Stimulated activated CD8-positive, alpha-beta memory T cell treated with anti-CD3 and anti-CD28 coated beads, Interleukin-15, amount 100 ng/mL, for 24 hours (primary cell): ENCODE measurements at places on chromosomes 2 and 18.

DNA sequence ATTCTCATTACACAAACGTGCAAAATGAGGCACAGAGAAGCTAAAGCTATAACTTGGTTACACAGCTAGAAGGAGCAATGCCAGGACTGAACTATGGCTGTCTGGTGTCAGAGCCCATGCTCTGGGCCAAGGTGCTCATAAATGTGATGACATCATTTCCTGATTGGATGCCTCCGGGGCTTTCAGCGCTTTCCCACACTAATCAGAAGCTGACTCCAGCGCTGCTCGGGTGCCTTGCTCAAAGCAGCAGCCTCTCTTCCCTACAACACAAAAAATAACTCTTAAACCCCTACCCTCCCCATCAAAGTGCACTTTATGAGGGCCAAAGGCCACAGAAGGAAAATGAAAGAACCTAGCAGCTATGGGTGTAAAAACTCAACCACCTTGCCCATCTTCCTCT lies 90.7 kb downstream of the STK39 start:
- no peak for DNase-seq

DNA sequence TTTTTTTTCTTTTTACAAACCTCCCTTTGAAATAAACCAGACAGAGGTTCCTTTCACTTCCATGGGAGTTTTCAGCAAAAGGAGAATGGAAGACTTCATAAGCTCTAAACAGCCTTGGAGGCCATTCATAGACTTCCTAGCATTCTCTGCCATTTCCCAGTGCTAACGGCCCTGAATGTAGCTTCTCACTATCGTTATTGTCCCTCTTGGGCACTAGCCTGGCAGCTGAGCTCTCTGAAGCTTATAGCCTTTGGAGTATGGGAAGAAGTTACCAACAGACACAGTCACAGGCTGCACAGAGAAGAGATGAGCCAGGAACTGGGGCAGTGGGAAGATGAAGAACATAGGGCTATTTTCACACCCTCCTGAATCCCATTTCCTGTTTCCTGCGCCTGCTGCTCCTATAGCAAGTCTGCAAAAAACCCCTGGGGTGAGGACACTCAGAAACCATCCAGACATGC lies 29.1 kb upstream of the EPC2 start:
- no peak for DNase-seq

GRCh38 chr2:232333361-232334135 lies 45.0 kb upstream of the ALPP start:
- no peak for DNase-seq

GRCh38 chr2:16330012-16330411 lies 335.6 kb downstream of the CYRIA start:
- no peak for DNase-seq

DNA sequence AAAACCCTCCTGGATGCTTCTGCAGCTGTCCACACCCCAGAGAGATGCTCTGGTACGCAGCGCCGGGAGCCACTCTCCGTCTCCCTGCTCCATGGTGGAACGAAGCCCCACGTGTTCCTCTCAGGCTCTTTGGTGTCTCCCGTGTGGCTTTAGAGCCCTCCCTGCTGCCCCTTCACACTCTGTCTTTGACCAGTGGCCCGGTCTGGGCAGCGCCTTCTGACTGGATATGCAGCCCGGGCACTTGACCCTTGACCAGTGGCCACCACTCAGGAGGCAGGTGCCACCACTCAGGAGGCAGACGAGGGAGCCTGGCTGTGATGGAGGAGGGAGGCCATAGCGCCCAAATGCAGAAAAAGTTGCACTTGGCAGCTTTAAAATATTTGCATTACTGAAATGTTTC lies 214.5 kb upstream of the SALL3 start:
- no peak for DNase-seq

- DNase-seq = no peak
Measured at GRCh38 chr2:204578928-204579598, 33.8 kb downstream of the PARD3B start.

- no peak for DNase-seq
Measured at GRCh38 chr2:118974103-118974993, 32.4 kb downstream of the MARCO start.

- no peak for DNase-seq
Measured at GRCh38 chr2:233005096-233005495, 8.0 kb downstream of the NGEF start.

DNA sequence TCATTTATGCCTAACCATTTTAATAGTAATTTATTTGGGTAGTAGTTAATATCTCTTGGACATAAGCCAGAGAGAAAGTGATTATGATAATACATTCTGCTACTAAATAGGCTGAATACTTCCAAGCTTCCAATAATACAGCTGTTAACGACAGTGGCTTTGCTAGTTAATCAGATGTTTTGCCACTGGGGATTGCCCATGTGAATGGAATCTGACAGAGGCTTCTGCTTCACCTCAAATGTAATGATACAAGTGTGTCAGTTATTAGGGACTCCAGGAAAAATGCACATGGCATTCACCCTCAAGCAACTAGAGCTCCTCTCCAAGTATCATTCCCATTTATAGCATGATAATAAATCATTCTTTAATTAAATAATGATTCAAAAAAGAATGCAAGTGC lies 185.0 kb upstream of the TMEFF2 start:
- DNase-seq = no peak

DNA sequence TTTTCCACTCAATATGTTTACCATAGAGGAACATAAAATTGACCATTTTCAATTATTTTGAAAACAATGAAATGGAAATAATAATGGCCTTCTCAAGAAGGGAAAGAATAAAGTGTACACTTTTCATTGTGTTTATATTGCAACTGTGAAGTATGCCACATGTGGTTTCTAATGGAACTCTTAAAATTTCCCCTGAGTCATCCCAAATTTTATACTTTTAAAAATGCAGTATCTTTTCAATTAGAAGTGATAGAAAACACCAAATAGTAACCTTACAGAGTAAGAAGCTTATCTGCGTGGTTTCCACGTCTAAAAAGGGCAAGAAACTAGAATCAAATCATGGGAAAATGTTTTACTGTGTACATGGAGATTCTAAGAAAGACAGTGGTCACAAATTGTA lies 70.0 kb downstream of the SCG2 start:
- no peak for DNase-seq

- DNase-seq = no peak
Measured at GRCh38 chr2:105880637-105881036, 135.9 kb downstream of the NCK2 start.

DNA sequence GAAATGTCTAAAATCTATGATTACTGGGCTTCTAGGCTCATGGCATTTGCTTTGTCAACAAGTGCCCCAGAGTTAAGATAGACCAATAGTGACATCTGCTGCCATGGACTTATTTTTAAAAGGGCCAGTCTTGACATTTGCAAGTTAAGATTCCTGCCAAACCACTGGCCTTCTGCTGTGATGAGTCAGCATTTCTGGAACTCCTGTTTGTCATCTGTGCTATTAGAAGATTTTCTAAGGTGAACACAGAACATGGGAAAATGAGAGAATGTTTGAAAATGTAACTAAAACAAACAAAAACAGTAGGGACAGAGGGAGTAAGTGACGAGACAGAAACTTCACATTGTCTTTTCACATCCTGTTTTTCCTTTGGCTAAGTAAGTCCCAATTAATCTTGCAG lies 93.7 kb upstream of the WDR75 start:
- no peak for DNase-seq

- DNase-seq = no peak
Measured at GRCh38 chr2:108128249-108128648, 111.5 kb upstream of the SULT1C3 start.

- DNase-seq = no peak
Measured at GRCh38 chr2:2687745-2688144, 356.7 kb upstream of the MYT1L start.

DNA sequence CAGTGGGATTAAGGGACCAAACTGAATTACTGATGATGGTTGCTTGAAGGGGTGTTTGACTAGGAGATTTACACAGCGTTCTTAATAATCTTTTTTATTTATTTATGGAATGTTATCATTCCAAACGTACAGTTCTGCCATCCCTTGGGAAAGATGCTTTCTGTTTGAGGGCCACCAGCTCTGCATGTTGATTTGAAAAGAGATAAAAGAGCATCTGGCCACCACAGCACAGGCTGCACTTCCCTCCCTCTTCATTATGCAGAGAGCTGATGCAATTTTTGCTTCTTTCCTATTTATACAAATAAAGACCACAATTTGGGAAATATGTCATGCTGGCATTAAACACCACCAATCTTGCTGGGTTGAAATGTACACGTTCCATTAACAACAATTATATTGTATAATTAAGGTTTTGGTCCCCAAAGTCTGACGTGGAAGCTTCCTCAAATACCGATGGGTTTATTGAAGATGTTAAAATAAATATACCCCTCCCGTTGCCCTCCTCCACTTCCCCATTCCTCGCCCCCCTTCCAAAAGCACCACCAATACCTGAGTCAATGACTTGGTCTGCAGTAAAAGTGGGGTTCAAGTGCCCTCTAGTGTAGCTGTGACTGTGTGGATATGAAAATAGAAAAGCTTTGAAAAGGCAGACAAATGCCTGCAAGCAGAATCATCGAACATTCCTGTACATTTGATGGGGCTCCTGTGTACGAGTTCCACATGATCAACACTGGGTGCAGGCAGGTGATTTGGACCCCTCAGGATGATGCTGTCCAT lies 211.9 kb downstream of the HRH4 start:
- no peak for DNase-seq

DNA sequence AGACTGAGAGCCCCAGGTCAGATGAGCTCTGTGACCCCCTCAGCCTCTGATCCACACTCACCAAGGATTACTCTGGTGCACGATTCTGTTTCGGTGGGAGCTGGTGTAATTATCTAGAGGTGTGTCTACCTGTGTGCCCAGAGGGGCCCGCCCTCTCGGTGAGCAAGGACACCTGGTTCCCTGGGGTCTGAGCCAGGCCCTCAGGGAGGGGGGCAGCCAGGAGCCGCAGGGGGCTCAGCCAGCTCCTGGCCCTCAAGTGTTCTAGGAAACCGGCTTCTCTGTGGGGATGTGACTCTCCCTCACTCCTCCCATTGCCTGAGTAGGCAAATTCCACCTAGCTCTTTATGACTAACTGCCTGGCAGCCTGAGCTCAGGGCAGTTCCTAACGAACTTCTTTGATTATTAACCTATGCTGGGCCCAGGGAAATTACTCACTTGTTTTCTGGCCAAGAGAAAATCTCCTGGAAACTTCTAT lies 17.4 kb downstream of the AGAP1 start:
- DNase-seq = no peak

DNA sequence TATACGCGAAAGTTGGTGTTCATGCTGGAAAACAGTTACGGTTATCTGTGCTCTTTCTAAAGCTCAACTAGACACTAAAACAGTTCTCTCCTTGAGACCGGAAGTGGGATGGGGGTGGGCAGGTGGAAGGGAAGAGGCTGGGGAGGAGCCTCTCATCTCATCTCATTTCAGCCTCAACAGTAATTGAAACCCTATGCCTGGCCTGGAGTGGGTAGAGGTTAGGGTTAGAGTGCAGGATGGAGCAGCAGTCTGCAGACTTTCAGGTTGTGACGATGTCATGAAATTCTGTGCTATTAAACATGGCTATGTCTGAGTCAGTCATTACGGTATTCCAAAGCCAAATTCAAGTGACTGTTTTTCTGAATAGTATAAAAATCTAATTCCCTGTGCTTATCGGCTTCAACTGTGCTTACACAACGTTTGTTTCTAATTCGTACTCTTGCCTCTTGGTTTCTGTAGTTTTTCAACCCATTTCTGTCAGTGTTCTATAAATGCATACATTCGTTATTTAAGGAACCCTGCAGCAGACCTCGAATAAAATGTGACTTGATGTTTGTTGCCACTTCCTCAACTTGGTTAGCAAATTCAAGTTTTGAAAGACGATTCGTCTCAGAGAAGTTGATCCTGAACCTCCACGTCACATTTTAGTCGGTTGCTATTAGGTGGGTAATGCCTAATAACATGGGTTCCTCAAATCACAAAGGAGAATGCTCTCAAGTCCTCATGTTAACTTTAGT lies 75.8 kb upstream of the TCF7L1 start:
- DNase-seq = no peak

- DNase-seq = no peak
Measured at GRCh38 chr2:108074150-108074549, 87.8 kb downstream of the SLC5A7 start.

GRCh38 chr2:60262178-60262577 lies 291.3 kb downstream of the BCL11A start:
- DNase-seq = no peak

GRCh38 chr18:42365591-42365990 lies 410.6 kb downstream of the PIK3C3 start:
- DNase-seq = no peak

DNA sequence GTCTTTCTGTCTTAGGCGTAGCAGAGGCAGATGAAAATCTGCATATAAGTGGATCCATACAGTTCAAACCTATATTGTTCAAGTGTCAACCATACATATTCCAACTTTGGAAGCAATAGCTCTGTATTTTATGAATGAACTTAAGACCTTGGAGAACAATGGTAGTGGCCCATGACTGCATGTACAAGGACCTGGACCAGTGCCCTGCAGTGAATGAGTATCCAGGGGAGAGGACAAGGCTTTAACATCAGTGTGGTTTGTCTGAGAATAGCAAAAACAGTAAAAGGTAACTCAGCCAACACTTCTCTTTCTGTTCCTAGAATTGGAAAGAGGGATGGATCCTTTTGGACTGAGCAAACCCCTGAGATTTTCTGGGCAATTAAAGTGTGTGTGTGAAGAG lies 230.8 kb upstream of the LINC00305 start:
- no peak for DNase-seq

DNA sequence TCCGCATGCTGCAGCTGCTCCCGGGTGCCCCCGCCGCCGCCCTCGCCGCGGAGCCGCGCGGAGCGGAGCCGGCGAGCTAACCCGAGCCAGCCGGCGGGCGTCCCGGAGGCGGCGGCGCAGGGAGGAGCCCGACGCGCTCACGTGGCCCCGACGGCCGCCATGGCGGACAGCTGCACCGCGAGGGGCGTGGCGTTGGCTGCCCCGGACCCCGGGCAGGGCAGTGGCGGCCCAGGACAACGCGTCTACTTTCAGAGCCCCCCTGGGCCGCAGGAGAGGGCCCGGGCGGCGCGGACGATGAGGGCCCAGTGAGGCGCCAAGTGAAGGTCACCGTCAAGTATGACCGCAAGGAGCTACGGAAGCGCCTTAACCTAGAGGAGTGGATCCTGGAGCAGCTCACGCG lies 30.0 kb upstream of the CCNYL1 start:
- no peak for DNase-seq

DNA sequence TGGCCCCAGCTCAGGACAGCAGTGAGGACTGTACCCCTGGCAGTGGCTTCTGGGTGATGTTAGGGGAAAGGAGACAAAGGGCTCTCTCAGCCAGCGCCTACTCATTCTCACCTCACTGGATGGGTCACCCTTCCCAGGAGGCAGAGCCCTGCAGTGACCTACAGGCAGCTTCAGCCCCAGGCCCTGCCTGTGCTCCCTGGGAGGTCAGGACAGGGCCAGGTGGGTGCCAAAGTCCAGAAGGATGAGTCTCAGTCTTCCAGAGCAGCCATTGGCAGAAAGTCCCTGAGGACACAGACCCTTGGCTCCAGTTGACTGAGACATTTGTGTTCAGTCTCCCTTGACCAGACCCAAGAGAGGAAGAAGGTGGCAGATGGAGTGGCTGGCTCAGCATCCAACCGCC lies 75.1 kb downstream of the TEX51 start:
- DNase-seq = no peak
